ENCODE measurements at places on chromosomes 11 and 22. TPM values are rescaled to one million over a fixed set of nuclear protein-coding genes. Genes with fewer than 3 reads are reported as not detected.

LRRC56 gene
- 5.3 TPM for polyA plus RNA-seq

GRCh38 chr11:889257-889656, 21.4 kb downstream of the CHID1 start:
- no peak for DNase-seq

DNA sequence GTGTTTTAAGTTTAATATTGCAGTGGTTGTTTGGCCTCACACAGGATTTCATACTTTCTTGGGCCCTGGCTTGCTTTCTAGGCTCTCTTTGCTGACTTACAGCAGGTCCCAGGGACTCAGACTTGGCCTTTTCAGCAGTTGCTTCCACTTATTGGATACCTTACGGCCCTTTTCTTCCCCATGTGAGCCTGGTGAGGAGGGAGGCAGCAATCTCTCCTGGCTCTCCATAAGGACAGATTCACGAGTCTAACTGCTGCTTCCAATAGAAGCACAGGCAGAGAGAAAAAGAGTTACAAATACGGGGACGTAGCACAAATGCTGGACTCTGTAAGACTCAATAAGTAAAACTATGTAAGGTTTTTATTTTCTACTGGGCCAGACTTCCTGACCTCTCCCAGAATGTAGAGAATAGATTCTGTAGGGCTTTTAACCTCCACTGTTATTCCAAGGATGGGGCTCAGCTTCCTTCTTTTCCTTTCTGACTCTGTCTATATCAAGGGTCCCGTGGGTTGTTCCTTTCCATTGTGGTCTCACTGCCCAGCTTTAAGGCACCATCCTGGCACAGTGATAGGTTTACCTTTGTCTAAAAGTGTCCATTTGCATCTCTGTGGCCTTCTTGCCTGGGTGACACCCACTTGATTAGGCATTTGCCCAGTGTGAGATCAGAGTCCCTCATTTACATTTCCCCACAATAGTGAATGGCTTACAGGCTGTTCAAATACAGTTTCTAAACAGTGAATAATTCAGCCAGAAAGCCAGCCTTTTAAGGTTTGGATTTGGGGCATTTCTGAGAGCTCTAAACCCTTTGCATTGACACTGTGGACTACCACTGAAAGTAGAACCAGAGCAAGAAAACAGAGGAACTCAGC, 92.8 kb downstream of the RASSF10 start:
- no peak for DNase-seq

GRCh38 chr22:46443850-46444389, 93.5 kb downstream of the CELSR1 start:
- no peak for DNase-seq

DNA sequence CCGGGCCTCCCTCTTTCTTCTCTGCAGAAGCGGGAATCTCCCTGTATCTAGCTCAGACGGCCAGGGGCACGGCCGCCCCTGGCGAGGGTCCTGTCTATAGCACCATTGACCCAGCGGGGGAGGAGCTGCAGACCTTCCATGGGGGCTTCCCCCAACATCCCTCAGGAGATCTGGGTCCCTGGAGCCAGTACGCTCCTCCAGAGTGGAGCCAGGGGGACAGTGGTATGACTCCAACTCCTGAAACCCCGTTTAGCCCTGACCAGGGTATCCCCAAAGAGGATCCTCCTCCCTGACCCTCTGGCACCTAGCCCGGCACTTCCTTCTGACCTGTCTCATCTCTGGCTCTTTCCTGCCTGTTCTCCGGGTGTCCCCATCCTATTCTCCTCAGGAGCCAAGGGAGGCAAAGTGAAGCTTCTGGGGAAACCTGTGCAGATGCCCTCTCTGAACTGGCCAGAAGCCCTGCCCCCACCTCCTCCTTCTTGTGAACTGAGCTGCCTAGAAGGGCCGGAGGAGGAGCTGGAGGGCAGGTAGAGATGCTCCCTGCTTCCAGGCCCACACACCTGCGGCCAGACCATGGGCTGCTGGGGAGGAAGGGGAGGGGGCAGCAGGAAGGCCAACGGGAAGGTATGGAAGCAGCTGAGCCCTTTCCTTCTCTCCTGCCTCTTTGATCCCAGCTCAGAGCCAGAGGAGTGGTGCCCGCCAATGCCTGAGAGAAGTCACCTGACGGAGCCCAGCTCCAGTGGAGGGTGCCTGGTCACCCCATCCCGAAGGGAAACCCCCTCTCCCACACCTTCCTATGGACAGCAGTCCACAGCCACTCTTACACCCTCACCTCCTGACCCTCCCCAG, 12.9 kb downstream of the ROBO3 start:
- no peak for DNase-seq
